ENCODE measurements at places on chromosomes 11 and 22. TPM values are rescaled to one million over a fixed set of nuclear protein-coding genes. Genes with fewer than 3 reads are reported as not detected.

DNA sequence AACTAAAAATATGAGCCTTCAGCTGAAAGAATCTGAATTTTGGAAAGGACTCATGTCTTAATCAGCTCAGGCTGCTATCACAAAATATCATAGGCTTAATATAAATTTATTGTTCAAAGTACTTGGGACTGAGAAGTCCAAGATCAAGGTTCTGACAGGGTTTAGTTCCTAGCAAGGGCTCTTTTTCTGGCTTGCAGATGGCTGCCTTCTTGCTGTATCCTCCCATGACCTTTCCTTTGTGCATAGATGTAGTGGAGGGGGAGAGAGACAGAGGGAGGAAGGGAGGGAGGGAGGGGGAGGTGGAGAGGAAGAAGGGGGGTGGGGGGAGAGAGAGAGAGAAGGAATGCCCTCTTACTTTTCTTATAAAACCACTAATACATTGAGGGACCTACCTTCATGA is 306.8 kb upstream of the DDI1 start:
- DNase-seq = no peak

GRCh38 chr22:26479792-26480610 is 3.6 kb downstream of the HPS4 start:
- DNase-seq = no peak

- no peak for DNase-seq
Observed at GRCh38 chr11:22991196-22991595, 130.9 kb upstream of the CCDC179 start.

Gene OR52A1
- polyA plus RNA-seq = 0.02 TPM

- no peak for DNase-seq
Observed at GRCh38 chr22:31153357-31153756, 6.6 kb upstream of the RNF185 start.

DNA sequence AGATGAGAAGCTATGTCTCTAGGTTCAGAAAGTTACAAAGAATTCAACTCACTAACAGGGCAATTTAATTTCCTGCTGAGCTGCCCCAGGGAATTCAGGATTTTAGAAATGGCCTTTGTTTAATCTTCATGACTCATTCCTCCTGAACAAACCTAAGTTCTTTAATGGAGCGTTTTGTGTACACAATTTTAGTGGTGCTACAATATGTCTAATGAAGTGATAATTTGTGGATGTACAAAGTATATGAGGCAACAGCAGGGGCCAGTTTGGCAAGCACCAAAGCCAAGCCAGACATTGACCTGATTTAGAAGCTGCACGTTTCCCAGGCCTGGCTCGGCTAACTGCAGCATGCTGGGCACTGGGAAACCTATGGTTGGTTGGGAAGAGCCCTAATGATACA is 34.4 kb upstream of the HEPHL1 start:
- no peak for DNase-seq

Data from left renal cortex interstitium (tissue), 4 donors.